ENCODE measurements at places on chromosomes 3 and 15. TPM values are rescaled to one million over a fixed set of nuclear protein-coding genes. Genes with fewer than 3 reads are reported as not detected.

DNA sequence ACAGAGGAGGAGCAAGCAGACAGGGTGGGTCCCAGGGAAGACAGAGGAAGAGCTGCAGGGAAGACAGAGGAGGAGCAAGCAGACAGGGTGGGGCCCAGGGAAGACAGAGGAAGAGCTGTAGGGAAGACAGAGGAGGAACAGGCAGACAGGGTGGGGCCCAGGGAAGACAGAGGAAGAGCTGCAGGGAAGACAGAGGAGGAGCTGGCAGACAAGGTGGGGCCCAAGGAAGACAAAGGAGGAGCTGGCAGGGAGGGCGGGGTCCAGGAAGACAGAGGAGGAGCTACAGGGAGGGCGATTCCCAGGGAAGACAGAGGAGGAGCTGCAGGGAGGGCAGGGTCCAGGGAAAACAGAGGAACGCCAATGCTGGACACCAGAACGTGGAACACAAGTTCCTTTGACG lies 66.5 kb downstream of the PLXNA1 start:
- no peak for DNase-seq

- DNase-seq, result no peak
Measured at GRCh38 chr3:17195856-17196604, 311.3 kb downstream of the PLCL2 start.

DNA sequence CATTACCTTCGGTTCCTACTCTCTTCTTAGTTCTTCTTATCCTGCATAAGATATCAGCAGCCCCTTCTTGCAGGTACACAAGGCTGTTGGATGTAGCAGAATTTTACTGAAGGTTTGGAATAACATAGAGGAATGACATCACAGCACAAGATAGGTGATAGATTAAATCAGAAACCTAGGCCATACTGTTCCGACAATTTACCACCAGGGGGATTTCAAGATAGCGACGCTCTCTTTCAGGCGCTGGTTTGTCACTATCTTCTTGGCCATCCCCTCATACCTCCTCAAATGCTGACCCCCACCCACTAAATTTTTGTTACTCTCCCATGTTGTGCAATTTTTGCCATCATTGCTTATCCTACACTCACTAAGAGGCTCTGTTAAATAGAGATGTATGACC lies 3.5 kb downstream of the SIDT1 start:
- no peak for DNase-seq

DNA sequence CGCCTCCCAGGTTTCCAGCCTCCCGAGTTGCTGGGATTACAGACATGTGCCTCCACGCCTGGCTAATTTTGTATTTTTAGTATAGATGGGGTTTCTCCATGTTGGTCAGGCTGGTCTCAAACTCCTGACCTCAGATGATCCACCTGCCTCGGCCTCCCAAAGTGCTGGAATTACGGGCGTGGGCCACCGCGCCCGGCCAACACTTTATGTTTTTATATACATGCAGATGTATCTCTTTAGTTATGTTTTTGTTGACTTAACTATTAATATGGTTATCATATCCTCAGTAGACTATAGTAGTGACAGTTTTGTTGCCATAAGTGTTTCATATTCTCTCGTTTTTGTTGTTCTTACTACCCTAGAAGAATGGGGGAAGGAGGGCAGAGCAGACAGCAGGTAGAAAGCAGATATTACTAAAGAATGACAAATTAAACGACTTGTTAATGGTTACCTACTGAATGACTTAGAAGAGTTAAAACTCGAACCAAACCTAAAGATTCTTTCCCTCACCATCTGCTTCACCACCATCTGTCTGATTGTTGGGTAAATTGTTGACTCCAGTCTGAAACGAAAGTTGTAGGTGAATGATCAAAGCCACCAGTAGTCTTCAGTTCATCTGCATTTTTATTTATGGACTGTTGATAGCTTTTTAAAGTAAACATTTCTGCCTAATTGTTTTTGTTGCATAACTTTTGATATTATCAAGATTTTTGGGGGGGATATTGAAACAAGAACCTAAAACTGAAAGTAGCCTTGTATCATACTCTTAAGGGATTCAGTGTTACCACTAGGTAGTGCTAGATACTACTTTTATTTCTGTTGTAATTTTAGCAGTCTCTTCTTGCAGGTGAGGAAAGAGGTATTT lies 89.3 kb downstream of the RASA2 start:
- peak; percentile 29 for DNase-seq

DNA sequence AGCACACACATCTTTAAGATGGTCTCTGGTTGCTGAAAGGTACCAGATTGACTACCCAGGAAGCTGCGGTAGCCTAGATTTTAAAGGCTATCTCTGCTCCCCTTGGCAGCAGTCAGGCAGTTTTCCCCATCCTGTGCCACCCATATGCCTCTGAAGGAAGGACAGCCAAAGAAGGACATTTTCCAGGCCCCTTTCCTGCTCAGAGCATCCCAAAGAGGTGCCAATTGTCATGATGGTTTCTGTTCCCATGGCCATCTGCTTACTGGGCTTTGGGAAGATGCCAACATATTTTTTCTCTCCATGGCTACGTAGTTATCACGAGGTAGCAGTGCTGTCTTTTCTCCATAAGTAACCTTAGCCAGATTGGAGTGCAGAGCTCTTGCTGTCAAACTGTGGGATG lies 39.7 kb downstream of the UNC13C start:
- no peak for DNase-seq

- DNase-seq, result no peak
Measured at GRCh38 chr15:66126456-66126855, 127.1 kb downstream of the MEGF11 start.

GRCh38 chr3:124172283-124172682 lies 180.4 kb upstream of the ROPN1 start:
- DNase-seq, result no peak

DNA sequence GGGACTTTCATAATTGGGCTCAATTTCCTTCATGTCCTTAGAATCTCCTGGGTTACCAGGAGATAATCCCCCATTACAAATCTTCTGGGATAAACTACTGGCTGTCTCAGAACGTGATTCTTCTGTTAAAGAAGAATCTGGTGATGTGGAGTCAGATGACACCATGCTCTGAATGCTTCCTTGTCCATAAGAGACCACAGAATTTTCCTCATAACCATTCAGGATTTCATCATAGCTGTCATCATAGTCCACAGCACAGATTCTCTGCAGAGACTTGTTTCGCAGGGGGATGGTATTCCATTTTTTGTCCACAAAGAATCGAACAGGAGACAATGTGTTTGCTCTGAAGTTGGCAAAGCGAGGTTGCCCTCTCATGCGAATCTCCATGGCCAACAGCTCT lies 109.8 kb upstream of the TSPAN3 start:
- DNase-seq, result no peak

DNA sequence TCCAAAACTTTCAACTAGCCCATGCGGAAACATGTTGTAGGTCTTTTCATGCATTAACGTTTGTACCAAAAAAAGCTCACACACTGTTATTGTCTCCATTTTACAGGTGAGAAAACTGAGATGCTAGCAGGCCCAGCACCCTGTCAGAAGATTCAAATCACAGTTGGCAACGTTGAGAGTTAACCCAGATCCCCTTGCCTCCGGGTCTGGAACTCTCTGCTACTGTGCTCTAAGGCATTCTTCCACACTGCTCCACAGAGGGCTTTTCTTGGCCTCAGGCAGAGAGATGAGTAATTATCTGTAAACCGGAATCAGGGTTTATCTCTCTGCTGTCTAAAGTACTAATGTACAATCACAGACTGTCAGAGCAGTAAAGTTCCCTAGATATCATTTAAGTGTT lies 186.0 kb upstream of the LPP start:
- DNase-seq, result no peak

DNA sequence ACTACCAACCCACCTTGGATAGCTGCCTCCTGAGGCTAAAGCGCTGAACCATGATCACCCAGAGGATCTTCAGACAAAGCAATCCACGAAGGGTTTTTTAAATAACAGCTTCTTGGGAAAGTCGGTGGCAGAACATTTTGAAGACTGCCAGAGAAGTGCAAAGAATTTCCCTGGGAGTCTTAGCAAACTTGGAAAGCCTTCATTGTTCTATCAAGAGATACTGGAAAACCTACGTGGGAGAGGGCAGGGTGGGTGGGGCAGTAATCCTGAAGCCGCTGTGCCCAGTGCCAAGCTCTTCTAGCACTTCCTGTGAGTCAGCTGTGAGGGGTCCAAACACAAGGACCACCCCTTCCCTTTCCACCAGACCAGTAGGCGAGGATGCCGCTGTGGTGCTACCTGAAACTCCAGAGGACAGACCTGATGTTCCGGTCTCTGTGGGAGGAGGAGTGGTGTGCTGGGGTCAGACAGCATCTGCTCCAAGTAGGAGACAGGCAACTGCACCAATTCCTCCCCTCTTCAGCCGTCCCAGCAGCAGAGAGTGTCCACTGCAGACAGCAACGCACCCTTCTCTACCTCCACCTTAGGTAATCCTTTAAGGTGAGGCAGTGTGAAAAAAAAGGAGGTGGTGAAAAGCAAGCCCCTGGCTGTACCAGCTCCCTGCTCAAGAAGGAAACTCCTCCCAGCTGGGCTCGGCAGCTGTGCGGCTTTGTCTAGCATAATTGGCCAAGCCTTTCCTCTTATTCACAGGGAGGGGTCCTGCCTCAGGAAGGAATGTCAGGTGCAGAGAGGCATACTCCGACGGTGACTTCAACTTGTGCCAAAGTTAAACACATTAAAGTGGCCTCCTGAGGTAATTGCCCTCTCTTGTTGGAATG lies 99.0 kb downstream of the TMCC1 start:
- DNase-seq, result no peak

DNA sequence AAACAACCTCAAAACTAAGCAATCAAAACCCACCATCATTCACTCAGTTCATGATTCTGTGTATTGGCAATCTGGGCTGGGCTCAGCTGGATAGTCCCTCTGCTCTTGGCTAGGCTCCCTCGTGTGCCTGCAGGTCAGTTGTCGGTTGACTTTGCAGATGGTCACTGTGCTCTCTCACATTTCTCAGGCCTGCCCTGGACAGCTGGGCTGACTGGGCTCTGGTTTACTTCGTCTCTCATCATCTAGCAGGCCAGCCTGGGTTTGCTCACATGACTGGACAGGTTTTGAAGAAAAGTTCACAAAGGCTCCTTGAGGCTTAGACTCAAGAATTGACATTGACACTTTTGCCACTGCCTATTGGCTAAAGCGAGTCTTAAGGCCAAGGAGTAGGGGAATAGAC lies 105.0 kb upstream of the CTNNB1 start:
- no peak for DNase-seq

GRCh38 chr15:63504979-63505841 lies 817 bp downstream of the USP3 start:
- peak; percentile 78 for DNase-seq

DNA sequence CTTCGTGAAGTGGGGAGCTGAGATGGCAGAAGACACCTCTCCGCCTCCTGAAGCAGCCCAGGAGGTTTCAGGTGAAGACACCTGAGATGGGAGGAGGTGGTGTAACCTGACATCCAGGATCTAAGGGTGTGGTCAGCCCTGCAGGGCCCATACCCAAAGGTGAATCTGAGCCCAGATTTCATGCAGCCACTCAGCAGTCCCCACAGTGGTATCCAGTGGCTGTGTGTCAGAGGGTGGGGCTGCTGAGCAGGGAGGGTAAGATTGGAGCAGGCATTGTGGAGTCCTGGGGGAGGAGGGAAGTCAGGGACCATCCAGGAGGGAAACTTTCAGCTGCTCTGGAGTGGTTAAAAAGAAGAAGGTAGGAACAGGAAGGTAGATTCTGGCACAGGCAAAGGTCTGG lies 46.0 kb upstream of the SMAD6 start:
- DNase-seq, result no peak

GRCh38 chr3:37987315-37987697 lies 3.3 kb upstream of the VILL start:
- no peak for DNase-seq

PAQR5 gene
- not detected for total RNA-seq

SLTM gene
- total RNA-seq, result 41.5 TPM

GPR62 gene
- total RNA-seq, result under 0.01 TPM

TF gene
- 0.13 TPM for total RNA-seq

ITGA11 gene
- 6.0 TPM for total RNA-seq

FBLN2 gene
- 10.4 TPM for total RNA-seq

CCDC191 gene
- 1.1 TPM for total RNA-seq

Data from dermis microvascular lymphatic vessel endothelial cell (primary cell).